SW 1271 (cell line): ENCODE measurements at places on chromosomes 16 and 17.
A peak's percentile ranks its signal among the peaks of the same experiment; 100 is the strongest.

DNA sequence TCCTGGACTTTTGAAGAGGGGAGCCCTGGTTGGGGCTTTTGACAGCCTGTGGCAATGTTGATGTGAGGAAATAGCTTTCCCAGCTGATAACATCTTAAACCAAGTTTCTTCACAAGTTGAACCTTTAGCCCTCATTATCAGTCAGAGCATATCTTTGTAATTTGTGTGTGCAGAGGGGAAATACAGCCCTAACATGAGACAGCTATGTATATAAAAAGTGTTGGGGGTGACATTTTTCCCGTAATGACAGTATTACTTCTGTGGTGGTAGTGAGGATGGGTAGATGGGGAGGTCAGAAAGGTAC is 221.1 kb downstream of the FTO start:
- DNase-seq, result no peak

DNA sequence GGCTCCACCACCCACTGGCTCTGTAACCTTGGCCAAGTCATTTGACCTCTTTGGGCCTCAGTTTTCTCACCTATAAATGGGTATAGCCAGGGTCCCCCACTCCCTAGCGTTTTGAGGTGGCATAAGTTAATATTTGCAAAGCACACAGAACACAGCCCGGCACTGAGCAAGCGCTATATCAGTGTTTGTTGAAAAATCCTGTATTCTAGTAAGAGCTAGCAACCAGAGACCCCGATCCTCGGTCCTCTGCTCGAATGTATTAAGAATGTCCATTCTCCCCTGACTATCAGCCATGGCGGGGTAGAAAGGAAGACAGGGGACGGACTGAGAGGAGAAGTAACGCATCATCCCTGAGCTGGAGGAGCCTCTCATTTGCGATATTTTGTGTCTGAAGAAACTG is 131.2 kb downstream of the IRF8 start:
- no peak for DNase-seq

DNA sequence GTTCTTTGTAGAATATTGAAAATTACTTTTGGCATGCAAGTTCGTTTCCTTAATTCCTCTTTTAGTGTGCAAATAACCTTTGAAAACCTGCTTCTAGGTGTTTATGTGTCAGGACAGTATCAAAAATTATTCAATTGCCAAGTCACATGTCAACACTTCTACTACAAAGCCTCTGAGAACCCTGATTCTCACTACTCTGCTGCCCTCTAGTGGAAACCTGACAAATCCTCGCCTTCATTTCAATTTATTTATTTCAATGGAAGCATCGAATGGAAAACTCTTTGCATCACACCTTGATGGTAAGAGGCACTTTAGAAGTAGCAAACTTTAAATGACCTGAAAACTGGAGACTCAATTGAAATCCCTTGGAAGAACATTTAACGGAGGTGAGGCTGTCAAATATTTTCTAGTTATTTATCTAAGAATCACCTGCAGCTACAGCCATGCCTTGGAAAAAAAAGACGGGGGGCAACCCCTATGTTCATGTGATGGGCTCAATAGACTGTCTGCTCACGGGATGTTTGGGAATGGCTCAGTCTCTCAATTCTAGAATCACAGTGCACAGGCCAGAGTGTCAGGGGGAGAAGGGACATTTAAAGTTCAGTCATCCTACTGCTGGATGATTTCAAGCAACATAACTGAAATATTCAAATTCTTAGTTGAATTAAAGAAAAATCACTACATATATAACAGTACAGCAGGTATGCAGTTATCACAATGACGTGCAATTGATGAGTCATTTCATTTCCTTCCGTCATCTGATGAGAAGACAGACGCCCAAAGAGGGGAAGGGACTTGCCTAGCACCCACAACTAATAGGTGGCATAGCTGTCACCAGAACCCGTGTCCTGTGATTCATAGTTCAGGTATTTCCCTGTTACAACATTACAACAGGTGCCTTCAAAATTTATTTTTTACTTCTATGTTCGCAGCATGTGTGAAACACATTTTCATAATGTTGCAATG is 563.9 kb downstream of the TOX3 start:
- DNase-seq, result peak; percentile 3

- no peak for DNase-seq
These were observed 78.0 kb downstream of the MPRIP start for GRCh38 chr17:17120294-17120693.

DNA sequence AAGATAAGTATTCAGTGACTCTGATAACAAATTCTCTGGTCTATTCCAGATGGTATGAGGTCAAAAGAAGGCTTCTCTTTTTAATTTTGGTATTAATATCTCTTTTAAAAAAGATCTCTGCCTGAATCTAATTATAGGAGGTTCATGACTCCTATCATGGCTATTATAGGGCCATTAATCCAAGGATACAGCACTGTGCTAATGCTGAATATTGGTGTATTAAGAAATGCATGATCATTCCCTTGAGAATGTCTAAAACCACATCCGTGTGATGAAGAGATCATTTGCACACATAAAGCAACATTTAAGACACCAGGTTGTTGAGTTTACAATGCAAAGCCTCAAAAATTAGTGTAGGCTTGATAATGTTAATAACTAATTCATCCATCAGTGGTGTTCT is 160.4 kb upstream of the MON1B start:
- no peak for DNase-seq

DNA sequence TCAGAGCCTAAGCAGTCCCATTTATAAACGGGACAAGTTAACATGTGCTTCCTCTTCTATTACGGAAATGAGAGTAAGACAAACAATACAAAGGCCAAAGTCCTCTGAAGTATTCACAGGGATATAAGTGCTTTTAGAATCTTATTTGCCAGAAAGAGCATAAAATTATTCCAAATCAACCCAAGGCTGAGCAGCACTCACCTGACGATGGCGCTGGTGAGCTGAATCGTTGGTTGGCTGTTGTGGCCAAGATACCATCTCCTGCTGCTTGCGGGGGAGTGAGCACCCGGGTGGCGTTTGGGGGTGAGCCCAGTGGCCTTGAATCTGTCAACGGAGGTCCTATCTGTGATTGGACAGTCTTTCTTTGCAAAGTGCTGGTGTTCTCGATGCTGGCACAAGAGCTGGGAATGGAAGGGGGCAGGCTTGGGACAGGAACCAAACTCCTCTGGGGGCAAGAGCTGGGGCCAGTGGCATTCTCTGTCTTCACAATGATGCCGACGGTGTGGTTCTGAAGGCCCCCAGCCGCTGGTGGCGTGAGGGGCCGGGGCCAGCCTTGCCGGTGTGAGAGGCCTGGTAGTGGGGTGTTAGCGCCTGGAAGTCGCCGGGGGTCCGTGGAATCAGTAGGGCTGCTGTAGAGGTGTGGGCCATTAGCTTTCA is 9.5 kb upstream of the DHRS13 start:
- DNase-seq, result no peak

DNA sequence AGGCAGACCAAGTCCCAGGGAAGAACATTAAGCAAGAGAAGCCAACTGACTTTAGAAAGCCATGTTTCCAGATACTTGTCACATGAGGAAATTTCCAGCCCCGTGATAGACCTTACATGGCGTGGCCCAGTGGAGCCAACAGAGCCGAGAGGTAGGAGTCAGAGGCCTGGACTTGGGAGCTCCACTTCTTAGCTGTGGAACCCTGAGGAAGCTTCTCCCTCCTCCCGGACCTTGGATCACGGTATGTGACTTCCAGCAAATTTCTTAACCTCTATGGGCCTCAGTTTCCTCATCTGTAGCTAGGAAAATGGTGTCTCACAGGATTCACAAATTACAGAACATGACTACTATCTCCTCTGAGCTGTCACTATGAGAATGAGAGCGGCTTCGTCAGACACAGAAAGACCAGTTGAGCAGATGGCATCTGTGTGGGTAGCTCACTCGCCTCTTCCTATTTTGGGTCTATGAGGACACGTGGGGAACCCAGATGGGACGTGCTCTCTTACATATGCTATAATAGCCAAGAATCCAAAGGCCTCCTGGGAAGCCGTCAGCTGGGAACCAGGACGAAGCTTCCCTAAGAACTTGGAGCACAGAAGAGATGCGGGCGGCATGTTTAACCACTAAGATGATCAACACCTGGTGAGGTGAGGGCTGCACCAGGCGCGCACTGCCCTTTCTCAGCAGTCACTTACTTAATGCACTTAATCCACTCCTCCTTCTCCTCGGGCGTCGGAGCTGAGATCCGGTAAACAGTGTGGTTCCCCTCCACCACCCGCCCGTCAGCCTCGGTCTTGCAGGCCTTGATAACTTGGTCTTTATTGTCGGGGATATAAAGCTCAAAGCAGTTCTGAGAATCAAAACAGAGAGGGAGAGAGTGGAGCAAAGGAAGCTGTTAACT is 102.3 kb downstream of the CYTH1 start:
- DNase-seq, result no peak

DNA sequence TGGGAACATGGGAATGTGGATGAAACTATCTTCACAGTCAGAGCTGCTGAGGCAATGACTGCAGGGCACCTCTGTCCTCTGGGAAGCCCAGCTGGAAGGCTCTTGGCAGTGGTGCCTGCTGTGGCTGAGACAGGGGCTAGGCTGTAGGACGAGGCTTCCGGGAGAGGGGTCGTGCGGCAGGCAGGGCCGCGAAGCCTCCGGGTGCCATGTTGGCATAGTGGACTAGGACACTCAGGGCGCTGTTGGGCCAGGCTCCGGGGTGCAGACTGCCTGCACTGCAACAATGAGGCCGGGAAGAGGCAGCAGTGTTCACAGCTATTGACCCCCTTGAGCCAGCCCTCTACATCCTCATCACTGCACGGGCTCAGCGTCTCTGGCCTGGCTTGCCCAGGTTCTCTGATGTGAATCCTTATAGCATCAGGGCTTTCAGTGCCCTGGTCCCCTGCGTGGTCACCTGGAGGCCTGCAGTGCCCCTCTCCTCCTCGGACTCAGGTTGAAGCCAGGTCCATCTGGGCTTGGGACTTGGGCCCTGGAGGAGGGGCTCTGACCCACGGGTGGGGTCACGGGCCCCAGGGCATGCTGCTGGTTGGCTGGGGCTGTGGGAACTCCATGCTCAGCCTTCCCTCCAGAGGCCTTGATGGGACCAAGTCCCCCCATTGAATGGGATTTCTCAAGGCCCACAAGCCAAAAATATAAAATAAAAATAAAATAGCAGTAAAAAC is 91.6 kb downstream of the TNFRSF13B start:
- DNase-seq, result no peak

DNA sequence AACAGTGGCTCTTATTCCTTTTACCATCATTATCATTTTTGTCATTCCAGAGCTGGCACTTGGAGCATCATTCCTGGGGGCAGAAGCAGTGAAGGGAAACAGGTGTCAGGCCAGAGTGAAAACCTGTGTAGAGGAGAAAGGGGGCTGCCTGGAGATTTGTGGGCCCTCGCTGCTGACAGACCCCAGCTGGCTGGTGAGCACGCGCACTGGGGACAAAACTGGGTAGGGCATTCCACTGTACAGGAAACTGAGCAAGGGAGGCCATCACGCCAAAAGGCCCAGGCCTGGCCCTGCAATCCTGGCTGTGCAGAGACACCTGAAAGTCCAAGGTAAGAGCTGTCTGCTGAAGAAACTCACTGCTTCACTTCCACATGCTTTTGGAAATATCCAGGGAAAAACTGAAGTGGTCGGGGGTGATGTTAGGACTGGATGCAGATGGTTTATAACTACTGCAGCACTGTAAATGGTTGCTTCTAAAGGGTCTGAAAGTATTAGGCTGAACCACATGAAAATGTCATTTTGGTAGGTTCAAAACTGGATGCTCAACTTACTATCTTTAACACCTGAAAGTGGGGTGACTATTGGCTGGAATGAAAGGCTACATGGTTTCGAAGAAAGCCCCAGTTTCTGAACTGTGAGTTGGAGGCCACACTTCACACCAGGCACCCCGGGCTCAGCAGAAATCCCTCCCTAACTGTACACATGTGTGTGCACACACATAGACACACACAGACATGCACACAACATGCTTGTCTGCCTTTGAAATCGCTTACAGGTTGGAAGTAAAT is 225.0 kb downstream of the C16orf78 start:
- DNase-seq, result no peak

DNA sequence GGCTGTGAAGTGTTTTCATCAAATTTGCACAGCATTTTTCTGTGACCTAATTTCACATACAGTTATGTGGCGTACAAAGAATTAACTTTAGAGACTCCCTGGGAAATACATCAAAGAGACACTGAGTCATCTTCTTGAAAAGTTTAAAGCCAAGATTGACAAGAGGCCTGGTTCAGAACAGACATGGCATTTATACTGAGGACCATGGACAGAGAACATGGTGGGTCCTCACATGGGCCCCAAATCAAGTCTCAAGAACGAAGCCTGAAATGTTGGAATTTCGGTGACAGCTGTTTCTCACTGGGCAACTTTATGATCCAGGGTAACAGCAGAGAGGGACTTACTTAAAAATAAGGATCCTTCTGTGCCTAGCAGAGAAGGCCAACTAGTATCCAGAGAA is 311.5 kb upstream of the KCNJ16 start:
- no peak for DNase-seq

- DNase-seq, result no peak
These were observed 54.7 kb upstream of the CDH11 start for GRCh38 chr16:65176603-65177002.

DNA sequence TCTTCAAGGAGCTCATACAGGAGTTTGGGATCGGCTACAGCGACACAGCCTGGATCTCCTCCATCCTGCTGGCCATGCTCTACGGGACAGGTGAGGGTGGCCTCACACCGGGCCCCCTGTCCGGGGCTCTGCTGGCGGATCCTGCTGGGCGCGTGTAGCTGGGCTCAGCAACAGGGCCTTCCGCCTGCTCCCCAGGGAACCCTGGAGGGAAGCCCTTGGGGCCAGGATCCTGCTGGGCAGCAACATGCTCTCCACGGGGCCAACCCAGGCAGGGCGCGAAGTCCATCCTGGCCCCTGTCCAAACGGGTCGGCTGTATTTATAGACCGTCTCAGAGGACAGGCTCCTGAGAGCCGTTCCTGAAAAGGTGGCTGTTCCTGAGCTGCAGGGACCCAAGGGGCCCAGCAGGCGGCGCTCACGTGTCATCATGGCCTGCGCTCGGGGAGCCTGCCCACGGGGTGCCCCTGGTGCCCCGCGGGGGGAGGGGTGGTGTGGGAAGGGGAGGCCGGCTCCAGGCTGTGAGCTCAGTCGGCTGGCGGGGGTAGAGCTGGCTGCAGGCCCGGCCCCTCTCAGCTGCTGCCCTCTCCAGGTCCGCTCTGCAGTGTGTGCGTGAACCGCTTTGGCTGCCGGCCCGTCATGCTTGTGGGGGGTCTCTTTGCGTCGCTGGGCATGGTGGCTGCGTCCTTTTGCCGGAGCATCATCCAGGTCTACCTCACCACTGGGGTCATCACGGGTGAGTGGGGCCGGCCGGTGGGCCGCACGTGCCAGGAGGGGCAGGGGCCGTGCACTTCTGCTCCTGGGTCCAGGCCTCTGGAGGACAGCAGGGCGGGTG is 7.5 kb downstream of the SLC16A3 start:
- DNase-seq, result peak; percentile 31

GRCh38 chr16:27341549-27341948 is 27.8 kb downstream of the IL4R start:
- DNase-seq, result no peak

DNA sequence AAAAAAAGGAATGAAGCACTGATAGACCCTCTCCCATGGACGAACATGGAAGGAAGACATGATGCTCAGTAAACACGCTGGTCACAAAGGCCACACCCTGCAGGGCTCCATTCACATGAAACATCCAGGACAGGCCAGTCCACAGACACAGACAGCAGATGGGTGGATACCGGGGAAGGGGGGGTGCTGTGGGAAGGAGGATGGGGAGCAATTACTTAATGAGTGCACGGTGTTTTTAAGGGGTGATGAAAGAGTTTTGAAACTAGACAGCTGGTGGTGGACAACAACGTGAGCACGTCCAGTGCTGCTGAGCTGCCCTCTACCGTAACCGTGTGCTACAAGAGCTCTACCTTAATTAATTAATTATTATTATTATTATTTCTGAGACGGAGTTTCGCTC is 6.0 kb upstream of the SLC16A3 start:
- DNase-seq, result no peak
